Renal cortex interstitium (tissue), 15 donors: ENCODE measurements at places on chromosomes 3 and 15.

GRCh38 chr3:31505371-31506048, 27.2 kb upstream of the STT3B start:
- DNase-seq: no peak

DNA sequence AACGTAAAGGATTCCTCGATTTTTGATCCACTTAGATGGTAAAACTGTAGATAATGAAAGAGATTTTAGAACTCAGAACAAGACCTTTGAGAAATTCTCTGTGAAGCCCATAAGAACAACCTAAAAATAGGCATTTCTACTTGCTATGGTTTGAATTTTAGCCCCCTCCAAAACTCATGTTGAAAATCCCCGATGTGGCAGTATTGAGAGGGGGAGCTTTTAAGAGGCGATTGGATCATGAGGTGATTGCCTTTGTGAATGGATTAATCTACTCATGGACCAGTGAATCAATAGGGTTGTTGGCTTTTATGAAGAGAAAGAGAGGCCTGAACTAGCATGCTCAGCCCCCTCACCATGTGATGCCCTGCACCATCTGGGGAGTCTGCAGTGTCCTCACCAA, 20.2 kb upstream of the AHSG start:
- DNase-seq: no peak

- no peak for DNase-seq
Measured at GRCh38 chr3:35523838-35524237, 115.5 kb upstream of the ARPP21 start.

- DNase-seq: no peak
Measured at GRCh38 chr15:59879506-59880265, 124.4 kb upstream of the FOXB1 start.

DNA sequence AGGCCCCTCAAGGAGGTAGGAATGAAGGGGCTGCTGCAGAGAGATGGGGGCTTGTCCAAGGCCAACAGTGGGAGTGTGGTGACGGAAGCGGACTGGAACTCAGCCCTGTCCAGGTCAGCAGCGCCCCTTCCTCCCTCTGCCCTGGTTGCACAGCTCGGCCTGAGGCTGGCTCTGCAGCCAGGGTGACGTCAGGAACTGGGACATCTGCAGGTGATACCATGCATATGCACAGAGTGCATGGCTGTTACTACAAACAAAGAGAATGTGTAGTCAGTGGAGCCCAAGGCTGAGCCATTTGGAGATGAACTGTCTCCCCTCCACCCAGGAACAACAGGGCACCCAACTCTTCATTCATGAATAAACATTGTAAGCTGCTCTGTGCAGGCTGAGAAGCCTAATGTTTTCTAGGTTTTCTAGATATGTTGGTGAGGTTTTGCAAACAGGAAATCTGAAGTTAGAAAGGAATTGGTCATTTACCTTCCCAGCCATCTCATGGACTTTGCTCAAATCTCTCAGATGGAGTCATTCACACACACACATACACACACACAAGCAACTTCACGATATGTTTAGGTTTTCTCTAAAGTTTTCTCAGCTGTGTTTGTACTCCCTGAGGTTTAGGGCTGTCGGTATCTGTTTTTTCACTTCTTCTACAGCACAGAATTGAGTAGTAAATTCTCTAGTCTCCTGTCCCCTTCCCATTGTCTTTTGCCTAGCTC, 117.2 kb downstream of the TLE3 start:
- DNase-seq: no peak

DNA sequence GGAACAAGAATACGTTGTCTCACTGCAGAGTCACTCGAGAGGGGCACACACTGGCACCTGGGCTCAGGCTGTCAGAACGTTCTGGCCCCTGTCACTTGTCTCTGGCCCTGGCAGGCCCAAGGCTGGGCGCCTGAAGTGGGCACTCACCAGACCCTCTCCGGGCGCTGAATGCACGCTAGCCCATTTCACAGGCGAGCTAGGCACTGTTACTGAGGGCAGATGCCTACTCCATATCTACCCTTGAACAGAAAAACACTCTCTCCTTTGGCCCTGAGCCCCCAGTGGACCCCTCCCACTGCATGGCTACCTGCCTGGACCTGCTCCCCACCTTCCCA, 42.3 kb upstream of the IQSEC1 start:
- DNase-seq: no peak

DNA sequence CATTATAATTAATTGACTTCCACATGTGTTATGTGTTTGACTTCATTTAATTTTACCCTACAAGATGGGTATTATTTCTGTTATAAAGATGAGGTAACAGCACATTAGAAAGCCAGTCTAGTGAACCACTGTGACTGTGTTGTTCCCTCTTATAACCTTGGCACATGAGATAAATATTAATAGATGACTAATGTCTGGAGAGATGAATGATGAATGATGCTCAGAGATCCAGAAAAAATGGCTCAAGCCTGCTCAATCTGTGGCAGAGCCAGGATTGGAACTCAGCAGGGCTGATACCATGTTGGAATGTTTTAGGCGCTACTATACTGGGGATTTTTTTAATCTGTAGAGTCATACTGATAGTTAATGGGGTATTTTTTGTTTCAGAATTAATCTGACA, 118.8 kb upstream of the PTX3 start:
- no peak for DNase-seq

DNA sequence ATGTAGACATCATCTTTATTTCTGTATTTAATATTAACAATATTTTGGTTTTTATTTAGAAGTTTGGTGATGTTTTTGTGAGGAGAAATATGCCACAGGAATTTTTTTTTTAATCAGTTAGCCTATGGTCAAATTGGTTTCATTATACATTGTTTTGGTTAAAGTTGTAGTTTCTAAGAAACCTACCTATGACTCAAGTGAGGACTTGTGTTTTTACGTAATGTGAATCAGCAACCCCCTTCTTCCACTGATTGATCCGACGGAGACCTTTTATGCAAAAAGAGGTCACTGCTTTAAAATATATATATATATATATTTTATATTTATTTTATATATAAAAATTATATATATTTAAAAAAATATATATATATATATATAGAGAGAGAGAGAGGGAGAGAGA, 698.1 kb downstream of the FHIT start:
- no peak for DNase-seq

- no peak for DNase-seq
Measured at GRCh38 chr3:131505421-131505820, 2.6 kb upstream of the MRPL3 start.

DNA sequence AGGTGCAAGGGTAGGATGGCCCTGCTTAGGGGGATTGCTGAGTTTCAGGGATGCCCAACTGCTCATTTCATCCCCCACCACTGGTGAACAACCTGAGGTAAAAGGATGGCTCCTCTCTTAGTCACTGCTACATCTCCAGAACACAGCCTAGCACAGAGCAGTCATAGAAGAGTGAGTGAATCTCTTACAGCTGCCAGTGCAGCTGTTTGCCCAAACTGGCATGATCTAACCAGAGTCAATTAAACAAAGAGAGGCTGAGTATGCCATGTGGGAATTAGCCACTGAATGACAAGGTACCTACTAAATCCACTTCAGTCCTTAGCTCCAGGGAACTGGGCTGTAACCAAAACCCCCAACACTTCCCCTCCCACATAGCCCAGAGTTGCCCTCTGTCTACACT, 6.8 kb upstream of the NCKIPSD start:
- no peak for DNase-seq

DNA sequence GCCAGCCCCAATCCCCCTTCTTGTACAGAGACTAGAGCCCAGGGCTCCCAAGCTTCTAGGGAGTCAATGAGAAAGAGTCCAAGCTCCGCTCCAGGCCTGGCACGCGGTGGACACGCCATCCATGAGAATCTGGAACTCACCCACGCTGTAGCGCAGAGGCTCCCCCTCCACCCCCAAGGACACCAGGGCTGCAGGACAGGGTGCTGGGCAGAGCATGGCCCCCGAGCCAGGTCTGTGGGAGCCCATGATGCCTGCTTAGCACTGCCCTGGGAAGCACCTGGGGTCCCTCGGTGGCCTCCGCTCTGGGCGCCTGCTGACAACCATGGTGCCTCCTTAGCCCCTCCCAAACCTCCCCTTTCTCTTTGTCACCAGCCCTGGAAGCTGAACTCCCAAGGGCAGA, 28.5 kb downstream of the ACSBG1 start:
- no peak for DNase-seq

GRCh38 chr3:105835606-105836005, 33.2 kb downstream of the CBLB start:
- DNase-seq: no peak

- DNase-seq: peak; percentile 66
Measured at GRCh38 chr3:31768479-31769125, 212.5 kb downstream of the OSBPL10 start.

- DNase-seq: no peak
Measured at GRCh38 chr3:156448300-156448699, 106.6 kb downstream of the SSR3 start.

GRCh38 chr15:25690673-25691543, 172.2 kb downstream of the ATP10A start:
- no peak for DNase-seq

DNA sequence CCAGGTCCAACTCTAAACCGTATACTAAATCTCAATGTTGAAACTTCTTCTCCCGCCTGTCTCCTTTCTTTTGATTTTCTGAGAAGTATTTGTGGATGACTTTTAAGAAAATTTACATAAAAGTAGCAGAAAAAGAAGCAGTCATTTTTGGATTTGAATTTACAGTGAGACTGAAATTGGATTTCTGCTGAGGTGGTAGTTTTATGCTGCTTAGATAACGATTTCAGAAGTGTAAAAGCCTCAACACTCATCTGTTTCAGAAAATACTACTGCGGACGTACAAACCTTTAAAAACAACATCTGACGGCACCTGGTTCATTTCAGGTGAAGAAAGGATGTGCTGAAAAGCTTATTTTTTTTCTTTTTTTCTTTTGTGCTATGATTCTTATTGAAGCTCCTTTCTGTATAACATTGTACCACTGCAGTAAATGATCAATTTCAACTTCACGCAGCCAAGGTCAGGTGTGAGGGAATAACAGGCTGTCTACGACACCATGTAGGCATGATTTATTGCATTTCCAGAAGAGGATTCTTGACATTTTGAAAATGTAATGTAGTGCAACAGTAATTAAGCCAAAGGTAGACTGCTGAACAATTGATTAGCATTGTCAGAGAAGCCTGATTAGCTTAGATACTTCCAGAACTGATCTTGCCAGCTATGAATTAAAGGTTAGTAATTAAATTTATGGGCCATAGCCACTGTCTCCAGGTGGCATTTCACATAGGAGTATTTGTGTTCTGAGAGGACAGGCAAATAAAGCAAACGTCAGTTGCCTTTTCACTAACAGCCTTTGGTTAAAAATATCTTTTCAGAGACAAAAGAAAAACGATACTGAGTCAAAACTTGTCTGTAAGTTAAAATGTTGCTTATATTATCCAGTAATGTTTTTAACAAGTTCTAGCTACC, 134.6 kb upstream of the KBTBD8 start:
- no peak for DNase-seq

GRCh38 chr15:70060993-70061305, 36.8 kb downstream of the TLE3 start:
- DNase-seq: no peak

- DNase-seq: no peak
Measured at GRCh38 chr3:14957925-14958324, 10.5 kb downstream of the NR2C2 start.

- DNase-seq: no peak
Measured at GRCh38 chr15:60379185-60379524, 18.6 kb downstream of the ANXA2 start.

DNA sequence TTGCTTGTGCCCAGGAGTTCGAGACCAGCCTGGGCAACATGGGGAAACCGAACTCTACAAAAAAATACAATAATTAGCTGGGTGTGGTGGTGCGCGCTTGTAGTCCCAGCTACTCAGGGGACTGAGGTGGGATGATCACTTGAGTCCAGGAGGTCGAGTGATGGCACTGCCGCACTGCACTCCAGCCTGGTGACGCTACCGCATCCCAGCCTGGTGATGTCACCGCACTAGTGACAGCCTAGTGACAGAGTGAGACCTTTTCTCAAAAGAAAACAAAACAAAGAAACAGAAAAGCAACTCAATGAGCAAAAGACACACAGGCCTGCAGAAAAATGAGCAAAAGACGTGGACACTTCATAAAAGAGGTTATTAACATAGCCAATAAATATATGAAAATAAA, 19.9 kb upstream of the SYNM start:
- no peak for DNase-seq

GRCh38 chr3:146390957-146391356, 78.4 kb downstream of the PLSCR2 start:
- peak; percentile 54 for DNase-seq

DNA sequence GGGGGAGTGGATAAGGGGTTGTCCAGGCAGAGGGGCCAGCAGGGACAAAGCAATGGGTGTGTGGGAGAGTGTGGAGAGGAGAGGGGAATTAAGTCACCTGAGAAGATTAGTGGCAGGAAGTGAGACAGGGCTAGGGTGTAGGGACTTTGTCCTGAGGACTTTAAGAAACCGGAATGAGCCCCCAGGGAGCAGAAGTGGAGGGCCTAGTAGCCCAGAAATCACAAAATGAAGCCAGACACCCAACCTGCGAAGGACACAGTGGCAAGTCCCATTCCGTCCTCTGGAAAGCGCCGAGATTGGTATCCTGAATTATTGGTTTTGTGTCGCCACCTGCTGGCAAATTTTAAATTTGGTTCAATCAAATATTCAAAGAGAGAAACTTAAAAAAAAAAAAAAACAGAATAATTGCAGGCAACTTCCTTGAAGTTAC, 78.0 kb upstream of the SLC25A36 start:
- DNase-seq: peak; percentile 59

GRCh38 chr15:33330931-33331330, 20.2 kb downstream of the RYR3 start:
- DNase-seq: no peak

DNA sequence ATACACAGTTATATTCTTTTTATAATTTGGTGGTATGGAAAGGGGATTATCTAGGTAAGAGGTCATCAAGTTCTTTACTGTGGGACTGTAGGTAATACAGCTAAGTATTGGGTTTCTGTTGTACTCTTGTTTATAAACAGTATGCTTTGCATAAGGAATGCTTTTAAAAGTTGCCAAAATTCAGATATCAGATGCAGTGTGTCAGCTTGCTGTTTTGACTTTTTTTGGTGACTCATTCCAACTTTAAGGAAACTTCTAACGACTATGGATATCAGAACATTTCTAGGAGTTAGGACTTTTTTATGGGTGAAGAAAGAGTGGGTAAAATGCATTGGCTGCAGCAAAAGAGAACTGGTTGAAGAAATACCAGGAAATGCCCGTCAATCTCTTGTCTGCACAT, 2.8 kb downstream of the SCAANT1 start:
- no peak for DNase-seq

DNA sequence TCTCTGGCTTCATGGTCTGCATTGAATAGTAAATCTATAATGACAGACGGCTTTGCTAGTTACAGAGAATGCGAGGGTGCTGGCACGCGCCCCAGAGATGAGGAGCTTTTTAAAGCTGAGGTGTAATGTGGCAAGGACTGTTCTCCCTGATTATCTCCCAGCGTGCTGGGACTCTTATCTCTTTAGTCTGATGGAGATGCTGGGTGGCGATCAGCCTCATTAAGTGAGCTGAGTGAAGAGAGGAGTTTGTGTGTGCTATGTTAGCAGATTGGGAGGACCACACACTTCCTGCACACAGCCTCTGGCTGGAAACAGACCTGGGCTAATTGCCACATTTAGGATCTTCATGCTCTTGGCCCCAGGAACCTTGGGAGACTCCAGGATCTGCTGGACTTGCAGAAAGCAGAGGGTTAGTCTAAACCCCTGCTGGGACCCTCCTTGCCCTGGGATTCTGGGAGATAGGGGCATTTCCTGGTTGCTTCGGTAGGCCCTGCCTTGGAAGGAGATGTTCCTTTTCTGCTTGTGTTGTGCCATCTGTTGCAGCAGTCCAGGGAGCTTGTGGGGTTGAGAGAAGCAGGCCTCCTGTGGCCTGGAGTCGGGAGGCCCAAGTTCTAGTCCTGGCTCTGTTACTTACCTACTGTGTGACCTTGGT, 15.0 kb downstream of the PDIA5 start:
- DNase-seq: no peak
